ENCODE measurements at places on chromosomes 3 and 15. TPM values are rescaled to one million over a fixed set of nuclear protein-coding genes. Genes with fewer than 3 reads are reported as not detected.

Gene ZDHHC23
- total RNA-seq, result 15.0 TPM

Gene AMT
- total RNA-seq, result 9.0 TPM

Gene PPP2R3A
- 7.4 TPM for total RNA-seq

Gene LTF
- 14.3 TPM for total RNA-seq

Gene TM4SF4
- total RNA-seq, result 0.49 TPM

Gene UBXN7
- 54.0 TPM for total RNA-seq

Gene P3H2
- total RNA-seq, result 79.0 TPM

All from upper lobe of right lung (tissue), 1 donor.